ENCODE measurements at places on chromosomes 3 and 15.

- DNase-seq: no peak
Measured at GRCh38 chr15:99451484-99451883, 114.3 kb upstream of the MEF2A start.

DNA sequence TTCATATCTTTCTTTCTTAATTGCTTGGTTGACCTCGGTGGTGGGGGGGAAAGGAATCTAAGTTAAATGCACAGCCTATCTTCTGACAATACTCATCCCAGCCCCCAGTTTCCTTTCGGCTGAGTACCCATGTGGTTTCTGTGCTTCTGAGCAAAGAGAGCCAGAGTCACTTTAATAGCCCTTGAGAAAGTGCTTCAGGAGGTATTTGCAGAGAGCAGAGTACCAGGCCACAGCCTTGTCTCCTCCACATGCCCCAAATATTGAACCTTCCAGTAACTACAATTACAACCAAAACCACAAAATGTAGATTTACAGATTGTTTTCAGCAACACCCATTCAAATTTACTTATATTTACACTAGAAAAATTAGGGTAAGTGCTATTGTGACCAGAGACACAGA lies 647.4 kb downstream of the NR2F2 start:
- no peak for DNase-seq

DNA sequence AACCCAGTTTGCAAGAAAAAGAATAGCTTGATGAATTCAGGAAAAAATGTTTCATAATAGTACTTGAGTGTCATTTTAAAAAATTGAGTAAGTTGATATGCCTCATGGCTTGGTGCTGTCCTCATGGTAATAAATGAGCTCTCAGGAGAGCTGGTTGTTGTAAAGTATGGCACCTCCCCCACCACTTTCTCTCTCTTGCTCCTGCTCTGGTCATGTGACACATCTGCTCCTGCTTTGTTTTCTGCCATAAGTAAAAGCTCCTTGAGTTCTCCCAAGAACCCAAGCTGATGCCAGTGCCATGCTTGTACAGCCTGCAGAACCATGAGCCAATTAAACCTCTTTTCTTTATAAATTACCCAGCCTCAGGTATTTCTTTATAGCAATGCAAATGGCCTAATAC lies 108.8 kb upstream of the CRBN start:
- DNase-seq: no peak

- peak; percentile 17 for DNase-seq
Measured at GRCh38 chr15:45378149-45378912, at the start of gene GATM. Gene GATM, minus strand, starts transcription at chr15:45378544. Its CDS starts 91 bp downstream, at chr15:45378453.

DNA sequence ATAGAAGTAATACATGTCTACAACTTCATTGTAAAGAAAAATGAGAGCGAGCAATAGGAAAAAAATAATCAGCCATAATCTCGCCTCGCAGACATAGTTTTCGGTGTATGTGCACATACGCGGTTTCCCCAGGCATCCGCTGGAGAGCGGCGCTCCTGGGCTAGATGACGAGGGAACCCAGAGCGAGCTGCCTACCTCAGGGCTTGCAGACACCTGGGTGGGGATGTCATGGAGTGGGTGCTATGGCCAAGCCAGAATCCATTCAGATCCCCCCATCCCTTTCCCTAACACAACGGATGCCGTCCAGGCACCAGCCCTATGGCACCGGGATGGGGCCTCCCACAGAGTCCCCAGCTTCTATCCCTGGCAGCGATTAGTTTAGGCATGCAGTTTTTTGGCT lies 4.5 kb upstream of the CFAP100 start:
- DNase-seq: no peak

GRCh38 chr3:25479727-25480010 lies 51.6 kb downstream of the RARB start:
- DNase-seq: no peak

DNA sequence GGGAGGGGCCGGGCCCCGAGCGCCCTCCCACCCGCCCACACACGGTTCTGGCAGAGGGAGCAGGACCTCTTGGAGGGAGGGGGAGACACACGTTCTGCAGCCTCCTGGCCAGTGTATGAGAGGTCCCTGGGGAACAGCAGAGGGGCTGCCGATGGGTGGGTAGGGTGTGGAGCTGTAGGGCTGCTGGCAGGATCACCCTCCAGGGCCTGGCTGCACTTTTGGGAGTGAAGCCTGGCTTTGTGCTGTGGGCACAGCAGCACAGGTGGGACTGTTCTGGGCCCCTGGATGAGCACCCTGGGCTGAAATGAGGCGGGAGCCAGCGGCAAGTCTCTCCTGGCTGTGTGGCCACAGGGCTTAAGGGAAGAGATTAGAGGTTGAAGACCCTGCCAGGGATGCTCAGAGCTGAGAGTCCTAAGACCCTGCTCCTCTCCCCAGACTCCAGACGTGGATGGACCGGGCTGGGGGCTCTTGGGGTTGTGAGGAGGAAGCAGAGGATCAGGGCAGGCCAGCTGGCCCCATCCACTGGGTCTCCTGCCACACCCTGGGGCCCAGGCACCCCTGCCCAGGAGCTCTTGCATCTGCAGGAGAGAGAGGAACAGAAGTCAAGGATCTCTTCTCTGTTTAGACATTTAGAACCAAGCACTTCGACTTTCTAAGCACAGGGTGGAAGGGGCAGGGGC lies 45.2 kb downstream of the RGMA start:
- DNase-seq: no peak

GRCh38 chr3:35744419-35744818 lies 105.1 kb downstream of the ARPP21 start:
- no peak for DNase-seq

DNA sequence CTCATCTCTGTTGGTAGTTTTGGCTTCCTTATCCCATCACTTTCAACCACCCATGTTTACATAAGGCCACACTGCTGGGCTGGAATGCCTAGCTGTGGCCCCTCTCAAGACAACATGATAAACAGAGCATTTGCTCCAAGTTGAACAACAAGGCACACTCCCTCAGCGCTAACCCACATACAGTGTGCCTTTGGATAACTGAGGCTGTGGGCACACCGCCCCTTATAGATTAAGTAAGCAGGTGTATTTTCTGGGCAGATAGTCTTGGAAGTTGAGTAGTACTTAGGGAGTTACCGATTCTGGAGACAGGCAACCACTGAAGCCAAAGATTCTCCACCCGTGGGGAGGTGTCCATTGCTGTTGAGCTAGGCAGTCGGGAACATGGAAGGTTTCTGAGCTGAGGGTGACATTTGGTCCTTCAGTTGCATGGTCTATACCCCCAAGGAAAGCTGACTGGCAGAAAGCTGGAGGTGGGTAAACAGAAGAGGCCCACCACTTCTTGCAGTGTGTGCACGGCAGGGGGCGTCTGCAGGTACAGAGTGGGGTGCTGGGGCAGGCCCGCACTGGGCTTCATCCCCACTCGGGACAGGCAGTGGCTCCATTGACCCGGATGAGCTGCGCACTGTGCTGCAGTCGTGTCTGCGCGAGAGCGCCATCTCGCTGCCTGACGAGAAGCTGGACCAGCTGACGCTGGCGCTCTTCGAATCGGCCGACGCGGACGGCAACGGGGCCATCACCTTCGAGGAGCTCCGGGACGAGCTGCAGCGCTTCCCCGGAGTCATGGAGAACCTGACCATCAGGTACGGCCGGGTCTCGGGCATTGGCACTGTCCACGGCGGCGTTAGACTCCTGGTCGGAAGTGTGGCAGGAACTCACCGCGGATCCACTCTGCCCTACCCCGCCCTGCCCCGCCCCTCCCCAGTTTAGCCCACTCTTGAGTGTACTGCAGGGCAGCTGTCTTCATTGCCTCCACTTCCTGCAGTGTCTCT lies 16.8 kb downstream of the NOX5 start:
- DNase-seq: no peak

GRCh38 chr3:195097331-195098255 lies 173.4 kb downstream of the XXYLT1 start:
- no peak for DNase-seq

- no peak for DNase-seq
Measured at GRCh38 chr15:87858651-87859050, 397.9 kb downstream of the NTRK3 start.

DNA sequence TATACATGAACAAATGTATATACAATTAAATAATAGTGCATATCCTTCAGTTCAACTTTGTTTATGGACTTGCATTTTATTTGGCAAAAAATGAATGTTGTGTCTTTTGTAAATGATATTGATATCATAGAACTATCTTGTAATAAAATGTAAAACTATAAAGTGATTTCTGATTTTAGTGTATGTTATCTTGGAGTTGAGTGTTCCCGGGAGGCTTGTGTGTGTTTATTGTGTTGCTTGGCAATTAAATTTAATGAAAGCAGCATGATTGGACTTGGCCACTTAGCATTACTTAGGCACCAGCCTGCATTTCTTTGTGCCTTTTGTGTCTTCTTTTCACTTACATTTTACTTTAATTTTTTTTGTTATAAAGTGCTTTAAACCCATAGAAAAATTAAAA lies 10.6 kb downstream of the ARHGEF26 start:
- DNase-seq: no peak

DNA sequence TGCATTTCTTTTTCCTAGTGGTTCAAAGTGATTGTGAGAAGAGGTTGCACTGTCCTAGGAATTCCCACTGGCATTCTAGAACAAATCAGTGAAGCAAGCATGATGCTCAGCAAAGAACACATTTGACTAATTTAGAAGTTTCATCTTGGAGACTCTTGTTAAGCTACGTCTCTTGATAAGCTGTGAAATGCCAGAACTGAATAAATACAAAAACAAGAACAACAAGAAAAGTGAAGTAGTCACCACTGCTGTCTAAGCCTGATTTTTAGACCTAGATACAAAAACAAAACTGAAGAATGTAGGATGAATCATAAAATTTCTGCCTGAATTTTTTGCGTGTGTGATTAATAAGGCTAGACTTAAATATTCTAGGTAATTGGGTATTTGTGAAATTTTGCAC lies 1162.4 kb downstream of the TUSC7 start:
- no peak for DNase-seq

GRCh38 chr15:99951511-99951910 lies 218.3 kb upstream of the LYSMD4 start:
- no peak for DNase-seq

- no peak for DNase-seq
Measured at GRCh38 chr3:45211466-45212094, 14.5 kb downstream of the TMEM158 start.

DNA sequence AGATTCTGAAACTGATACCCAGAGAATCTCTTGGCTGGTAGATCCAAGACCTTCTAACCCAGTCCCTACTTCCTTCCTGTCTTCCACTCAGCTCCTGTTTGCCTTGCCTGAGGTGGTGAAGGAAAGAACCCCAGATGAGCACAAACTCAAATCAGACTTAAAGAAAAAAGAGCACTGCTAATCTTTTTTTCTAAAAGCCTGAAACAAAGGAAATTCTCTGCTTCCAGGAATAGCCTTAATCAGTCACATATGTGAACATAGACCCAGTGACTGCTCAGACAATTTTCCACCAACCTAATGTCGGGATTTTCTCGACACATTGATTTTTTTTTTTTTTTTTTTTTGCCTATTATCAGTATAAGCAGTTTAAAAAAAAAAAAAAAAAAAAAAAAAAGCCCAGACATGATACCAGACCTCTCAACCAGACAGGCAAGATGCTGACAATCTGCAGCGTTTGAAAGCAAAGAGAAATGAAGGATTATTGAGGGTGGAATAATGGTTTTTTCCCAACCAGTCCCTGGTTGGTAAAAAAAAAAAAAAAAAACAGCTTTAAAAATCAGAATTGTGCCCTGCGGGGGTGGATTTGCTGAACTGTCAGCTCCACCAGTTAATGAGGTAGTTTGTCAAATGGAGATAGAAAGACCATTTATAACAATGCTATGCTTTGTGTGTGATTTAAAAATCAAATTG lies 256.8 kb upstream of the RARB start:
- no peak for DNase-seq

GRCh38 chr3:25592510-25592968 lies 72.2 kb downstream of the TOP2B start:
- no peak for DNase-seq

GRCh38 chr3:458653-459310 lies 262.2 kb downstream of the CHL1 start:
- DNase-seq: no peak

DNA sequence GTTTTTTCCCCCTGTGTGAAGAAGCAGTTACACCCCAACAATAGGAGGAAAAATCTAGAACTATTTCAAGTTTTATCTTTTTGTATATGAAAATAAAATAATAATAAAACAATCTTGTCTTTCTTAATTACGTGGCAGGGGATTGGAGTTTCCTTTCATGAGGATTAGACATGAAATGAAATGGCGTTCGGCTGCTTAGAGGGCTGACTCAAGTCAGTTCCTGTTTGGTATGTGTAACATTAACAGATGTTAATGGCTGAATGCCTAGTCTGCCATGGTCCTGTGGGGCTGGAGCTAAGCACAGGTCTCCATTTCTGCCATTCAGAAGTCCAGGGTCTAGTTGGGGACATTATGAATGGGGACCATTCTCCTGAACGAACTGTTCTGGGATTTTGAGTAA lies 3.1 kb upstream of the EXOG start:
- DNase-seq: no peak

DNA sequence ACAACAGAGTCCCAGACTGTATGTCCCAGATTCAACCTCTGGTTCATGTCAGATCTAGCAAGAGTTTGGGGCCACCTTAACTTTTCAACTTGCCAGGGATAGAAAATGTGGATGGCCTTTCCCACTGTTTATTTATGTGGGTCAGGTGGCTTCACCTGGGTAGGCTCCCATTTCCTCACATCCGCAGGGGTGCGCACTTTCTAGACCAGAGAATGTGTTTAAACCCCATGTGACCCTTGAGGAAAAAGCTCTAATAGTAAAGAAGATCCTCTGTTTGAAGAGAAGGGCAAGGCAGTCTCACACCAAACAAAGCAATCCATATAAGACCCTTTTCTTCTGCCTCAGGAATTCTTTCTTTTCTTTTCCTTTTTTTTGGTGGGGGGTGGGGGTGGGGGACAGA lies 167.2 kb upstream of the TSC22D2 start:
- DNase-seq: no peak

GRCh38 chr15:44186705-44187104 lies 8.4 kb downstream of the FRMD5 start:
- no peak for DNase-seq

DNA sequence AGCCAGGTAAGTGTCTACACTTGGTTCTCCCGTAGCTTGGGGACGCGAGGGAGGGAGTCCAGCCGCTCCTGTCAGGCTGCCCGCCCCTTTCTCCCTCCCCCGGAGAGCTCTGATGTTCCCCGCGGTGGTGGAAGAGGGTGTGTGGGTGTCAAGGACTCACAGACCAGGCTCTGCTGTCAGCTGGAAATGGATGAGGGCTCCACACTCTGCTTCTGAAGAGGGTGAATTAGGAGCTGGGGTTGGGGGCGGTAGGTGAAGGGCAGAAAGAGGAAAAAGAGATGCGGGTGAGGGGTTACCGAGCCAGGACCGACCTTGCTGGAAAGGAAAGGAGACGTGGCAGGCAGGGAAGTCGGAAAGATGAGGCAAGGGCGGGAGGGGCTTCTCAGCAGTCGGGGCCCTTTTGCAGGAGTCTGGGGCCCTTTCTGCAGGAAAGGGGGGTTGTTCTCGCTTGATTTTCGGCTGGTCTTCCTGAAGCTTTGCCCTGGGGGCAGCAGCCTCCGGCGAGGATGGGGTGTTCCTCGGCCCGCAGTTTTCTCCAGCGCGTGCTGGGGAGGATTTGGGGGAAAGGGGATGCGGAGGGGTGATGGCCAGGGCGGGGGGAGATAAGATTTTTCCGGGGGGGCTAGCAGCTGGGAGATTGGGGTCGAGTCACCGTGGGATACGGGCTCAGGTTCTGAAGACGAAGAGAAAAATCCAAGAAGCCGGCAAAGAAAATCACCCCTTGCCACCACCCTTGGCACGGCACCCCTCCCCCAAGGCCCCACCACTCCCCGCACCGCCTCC lies 602 bp upstream of the BAHD1 start:
- DNase-seq: no peak

- no peak for DNase-seq
Measured at GRCh38 chr3:66348704-66349103, 127.9 kb downstream of the SLC25A26 start.
